Lower lobe of right lung (tissue), 2 donors: ENCODE measurements at places on chromosomes 11 and 22.

DNA sequence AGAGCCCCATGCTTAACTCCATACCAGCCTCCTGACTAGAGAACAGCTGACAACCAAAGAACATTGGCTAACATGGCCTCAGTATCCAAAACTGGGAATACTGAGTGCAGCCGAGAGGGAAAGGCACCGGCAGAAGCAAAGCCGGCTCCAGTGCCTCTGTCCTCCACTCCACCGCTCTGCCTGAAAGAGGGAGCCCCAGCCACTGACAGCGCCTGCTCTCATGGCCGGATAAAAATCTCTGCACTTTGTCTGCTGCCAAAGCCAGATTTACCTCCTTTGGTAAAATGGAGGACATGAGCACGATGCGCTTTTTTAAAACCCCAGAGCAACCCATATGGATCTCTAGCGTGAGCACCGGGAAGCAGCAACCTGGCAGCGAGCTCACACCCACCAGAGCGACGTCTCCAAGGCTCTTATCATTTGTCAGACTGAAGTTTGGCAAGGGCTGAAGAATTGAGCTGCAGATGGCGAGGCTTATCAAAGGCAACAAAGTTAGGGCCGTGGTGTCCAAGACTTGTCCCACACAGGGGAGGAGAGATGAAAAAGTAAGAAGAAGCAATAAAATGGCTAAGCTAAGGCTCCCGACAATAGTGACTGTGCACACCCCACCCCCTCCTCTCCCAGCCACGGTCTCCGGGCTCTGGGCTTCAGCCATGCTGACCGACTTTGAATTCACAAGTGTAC, 71.4 kb downstream of the EFCAB6 start:
- DNase-seq: no peak

GRCh38 chr11:18081551-18081950, 24.3 kb downstream of the SAAL1 start:
- no peak for DNase-seq

GRCh38 chr22:27772081-27772983, 29.2 kb downstream of the MN1 start:
- no peak for DNase-seq

DNA sequence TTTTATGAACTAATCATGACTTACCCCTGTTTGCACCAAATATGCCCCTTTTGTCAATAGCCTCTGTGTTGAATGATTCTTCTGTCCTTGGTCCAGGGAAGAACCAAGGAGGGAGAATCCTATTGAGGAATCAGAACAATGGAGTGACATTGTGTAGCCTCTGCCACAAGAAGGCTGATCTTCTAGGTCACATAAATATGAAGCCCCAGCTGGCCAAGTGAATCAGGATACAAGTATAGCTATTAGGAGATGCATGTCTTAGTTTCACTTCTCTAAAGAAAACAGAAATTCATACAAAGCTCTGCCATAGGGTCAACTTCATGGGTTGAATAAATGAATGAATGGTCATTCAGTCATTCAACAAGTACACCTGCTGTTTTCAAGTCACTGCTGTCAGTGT, 118.2 kb upstream of the BLID start:
- no peak for DNase-seq

- no peak for DNase-seq
Observed at GRCh38 chr11:43367382-43368178, 8.9 kb downstream of the TTC17 start.

GRCh38 chr11:18245396-18245795, 3.1 kb downstream of the SAA2 start:
- DNase-seq: no peak

DNA sequence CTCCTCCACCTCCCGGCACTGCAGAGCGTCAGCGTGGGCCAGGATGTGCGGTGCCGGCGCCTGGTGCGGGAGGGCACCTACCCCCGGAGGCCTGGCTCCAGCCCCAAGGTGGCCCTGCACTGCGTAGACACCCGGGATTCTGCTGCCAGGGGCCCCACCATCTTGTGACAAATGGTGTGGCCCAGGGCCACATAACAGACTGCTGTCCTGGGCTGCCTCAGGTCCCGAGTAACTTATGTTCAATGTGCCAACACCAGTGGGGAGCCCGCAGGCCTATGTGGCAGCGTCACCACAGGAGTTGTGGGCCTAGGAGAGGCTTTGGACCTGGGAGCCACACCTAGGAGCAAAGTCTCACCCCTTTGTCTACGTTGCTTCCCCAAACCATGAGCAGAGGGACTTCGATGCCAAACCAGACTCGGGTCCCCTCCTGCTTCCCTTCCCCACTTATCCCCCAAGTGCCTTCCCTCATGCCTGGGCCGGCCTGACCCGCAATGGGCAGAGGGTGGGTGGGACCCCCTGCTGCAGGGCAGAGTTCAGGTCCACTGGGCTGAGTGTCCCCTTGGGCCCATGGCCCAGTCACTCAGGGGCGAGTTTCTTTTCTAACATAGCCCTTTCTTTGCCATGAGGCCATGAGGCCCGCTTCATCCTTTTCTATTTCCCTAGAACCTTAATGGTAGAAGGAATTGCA, 13.5 kb downstream of the TSKU start:
- no peak for DNase-seq

- no peak for DNase-seq
Observed at GRCh38 chr22:24406322-24407277, 20.8 kb upstream of the ADORA2A start.

DNA sequence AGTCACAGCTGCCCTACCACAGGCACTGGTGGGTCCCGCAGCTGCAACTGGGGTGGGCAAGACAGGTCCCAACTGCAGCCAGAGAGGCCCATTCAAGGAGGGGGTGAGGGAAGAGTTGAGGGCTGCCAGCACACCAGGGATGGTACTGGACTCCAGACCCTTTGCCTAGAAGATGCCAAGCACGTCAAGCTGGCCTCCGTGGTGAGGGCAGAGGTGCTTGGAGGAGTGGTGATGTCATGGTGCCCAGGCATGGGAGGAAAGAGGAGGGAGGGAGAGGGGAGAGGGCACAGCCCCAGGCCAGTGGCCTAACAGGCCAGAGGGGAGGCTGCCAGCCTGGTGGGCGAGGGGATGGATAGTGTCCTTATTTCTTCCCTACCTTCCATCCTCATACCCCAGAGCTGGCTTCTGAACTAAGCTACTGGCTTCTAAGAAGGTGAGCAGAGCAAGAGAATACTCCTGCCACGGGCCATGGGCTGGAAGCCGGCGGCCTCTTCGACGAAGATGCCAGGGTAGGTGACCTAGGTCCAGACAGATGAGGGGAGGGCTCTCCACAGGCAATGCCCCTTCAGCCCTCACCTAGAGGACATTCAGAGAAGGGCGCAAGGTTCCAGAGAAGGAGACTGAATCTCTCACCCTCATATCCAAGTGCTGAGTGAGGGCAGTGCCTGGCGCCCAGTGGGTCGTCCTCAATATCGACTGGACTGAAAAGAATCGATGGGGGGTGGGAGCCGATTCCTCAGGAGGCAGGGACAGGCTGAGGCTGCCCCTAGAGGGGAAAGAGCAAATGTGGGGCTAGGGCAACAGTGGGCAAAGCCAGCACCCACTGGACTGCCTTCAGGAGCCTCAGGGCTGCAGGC, 1.8 kb downstream of the SYT7 start:
- no peak for DNase-seq

GRCh38 chr11:84144531-84144930, 858.4 kb upstream of the CCDC90B start:
- DNase-seq: no peak

- DNase-seq: no peak
Observed at GRCh38 chr11:106228996-106229395, 151.5 kb downstream of the AASDHPPT start.

- no peak for DNase-seq
Observed at GRCh38 chr11:68677432-68677831, 6.9 kb upstream of the GAL start.

- no peak for DNase-seq
Observed at GRCh38 chr11:119532551-119532950, 109.6 kb upstream of the THY1 start.

- no peak for DNase-seq
Observed at GRCh38 chr11:35751664-35752061, 89.1 kb downstream of the TRIM44 start.

GRCh38 chr11:36015799-36016198, 71.9 kb downstream of the LDLRAD3 start:
- no peak for DNase-seq

DNA sequence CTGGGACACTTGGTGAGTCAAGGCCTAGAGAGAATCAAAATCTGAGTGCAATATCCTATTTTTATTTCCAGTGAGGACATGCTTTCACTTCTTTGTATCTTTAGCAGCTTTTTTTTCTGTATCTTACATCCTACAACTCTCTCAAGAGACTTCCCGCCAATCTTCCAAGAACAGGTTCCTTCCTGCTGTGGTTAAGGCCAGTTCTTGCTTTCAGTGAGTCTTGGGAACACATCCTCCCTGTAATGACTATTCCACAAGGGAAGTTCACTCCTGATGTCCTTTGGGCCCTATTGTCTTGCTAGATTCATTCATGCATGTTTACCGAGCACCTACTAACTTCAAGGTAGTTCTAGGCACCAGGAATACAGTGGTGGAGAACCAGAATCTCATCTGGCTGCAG, 3.8 kb upstream of the MMP12 start:
- DNase-seq: no peak

DNA sequence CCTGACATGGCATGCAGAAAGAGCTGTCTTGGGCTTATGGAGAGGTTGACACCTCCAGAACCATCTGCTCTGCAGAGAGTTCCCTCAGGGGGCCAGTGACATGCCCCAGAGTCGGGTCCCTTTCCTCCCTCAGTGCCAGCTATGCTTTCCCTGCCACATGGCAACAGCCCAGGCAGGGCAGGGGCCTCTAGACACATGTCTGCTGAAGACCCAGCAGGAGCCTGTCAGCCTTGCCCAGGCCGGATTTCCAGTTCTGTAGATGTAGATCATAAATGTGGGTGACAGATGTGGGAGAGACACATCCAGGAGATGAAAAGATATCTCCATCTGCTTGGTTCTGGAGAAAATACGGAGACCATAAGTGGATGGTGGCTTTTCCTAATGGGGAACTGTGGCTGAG, 25.5 kb downstream of the NAV2 start:
- no peak for DNase-seq

- DNase-seq: no peak
Observed at GRCh38 chr22:19961868-19962245, 20.2 kb upstream of the TXNRD2 start.

DNA sequence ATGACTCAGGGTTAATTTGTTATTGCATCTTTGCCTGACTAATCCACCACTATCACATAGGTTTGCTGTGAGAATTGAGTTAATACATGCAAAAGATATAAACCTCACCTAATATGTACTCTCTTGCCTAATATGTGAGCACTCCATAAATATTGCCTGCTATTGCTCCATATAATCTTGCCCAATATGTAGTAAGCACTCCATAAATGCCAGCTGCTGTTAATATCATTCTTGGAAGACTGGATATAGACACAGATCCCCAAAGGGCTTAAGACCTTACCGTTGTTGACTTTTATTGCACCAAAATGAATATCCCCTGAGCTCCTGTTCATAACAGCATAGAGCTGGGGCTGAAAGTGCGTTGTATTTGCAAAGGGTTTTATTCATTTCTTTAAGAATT, 27.0 kb upstream of the LRRC55 start:
- no peak for DNase-seq

DNA sequence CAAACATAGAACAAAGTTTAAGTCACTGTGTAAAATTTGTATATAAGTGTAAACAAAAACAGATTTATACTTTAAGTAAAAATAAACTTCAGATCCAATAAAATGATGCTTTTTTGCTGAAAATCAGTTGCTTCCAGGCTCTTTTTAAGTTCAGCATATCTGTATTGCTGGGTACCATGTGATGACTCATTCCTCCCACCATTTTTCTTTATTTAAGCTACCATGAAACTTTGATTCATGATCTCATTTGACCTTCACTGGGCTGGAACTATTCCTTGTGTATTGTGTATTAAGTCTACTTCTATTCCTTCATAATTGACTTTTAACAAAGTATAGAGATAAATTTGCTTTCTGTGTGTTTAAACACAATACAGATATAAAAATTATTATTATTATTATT, 46.3 kb upstream of the RRM1 start:
- no peak for DNase-seq

DNA sequence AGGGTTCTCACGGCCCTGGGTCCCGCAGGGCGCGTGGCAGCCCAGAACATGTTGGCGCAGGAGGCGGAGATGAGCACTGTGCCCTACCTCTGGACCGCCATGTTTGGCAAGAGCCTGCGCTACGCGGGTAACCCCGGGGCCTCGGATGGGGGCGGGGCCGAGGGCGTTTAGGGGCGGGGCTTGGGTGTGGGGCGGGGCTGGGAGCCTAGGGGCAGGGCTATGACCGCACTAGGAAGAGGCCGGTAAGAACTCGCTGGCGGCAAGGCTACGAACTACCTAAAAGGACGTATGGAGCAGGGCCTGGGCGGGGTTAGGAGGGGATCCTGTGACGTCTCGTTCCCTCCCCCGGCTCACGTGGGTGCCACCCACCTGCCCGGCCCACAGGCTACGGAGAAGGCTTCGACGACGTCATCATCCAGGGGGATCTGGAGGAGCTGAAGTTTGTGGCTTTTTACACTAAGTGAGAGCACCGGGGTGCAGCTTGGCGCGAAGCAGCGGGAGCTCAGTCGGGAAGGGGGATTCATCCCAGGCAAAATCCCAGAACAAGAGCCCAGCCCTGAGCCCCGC, 2.8 kb upstream of the LZTR1 start:
- DNase-seq: peak; percentile 92

DNA sequence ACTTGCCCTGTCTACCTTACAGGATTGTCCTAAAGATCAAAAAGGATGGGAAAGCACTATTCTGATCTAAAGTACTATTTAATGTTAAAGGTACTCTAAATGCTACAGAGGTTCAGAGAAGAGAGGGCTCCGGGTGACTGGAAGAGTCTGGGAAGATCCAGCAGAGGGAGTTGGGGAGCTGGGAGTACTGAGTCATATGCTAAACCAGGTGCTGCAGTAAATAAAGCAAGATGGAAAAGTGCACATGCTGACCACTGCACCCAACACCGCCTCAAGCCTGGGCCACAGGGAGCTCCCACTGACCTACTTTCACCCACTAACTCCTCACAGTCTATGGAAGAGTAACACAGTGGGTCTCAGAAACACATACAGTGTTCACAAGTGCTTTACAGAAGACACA, 49.3 kb downstream of the WT1 start:
- no peak for DNase-seq

- no peak for DNase-seq
Observed at GRCh38 chr11:93288767-93289166, 41.8 kb upstream of the DEUP1 start.

DNA sequence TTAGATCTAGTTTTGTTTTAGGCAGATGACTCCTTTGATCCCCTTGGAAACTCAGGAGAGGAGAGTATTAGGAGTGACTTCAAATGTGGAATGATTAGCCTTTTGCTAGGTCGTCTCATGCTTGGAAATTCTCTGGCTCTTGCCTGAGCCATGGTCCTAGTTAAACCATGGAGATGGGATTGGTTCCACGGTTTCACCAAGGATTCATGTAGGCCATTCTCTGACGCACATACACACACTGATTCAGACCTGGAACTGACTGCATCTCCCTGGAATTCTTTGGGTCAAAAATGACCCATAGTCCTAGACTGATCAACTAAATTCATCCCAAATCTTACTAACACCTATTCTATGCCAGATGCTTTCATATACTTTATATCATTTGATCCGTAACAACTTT, 56.5 kb downstream of the POLD3 start:
- DNase-seq: no peak
